Calu3 (cell line): ENCODE measurements at places on chromosomes 5 and 9.
A peak's percentile ranks its signal among the peaks of the same experiment; 100 is the strongest.

DNA sequence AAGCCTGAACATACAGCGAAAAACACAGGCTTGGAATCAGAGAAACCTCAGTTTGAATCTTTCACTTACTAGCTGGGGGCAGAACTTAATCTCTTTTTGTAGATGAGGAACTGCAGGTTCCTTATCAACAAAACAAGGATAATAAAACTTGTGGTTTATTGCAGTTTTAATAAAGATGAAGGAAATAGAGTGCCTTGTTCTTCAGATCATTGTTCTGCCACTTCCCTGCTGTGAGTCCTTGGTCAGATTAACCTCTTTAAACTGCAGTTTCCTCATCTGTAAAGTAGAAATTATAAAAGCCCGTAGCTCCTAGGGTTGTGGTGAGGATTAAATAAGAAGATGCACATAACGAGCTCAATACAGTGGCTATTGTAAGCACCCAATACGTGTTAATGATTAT lies 57.4 kb downstream of the FEM1C start:
- DNase-seq: no peak

- DNase-seq: peak; percentile 17
These were observed 76.4 kb downstream of the EHMT1 start for GRCh38 chr9:137694962-137695875.

DNA sequence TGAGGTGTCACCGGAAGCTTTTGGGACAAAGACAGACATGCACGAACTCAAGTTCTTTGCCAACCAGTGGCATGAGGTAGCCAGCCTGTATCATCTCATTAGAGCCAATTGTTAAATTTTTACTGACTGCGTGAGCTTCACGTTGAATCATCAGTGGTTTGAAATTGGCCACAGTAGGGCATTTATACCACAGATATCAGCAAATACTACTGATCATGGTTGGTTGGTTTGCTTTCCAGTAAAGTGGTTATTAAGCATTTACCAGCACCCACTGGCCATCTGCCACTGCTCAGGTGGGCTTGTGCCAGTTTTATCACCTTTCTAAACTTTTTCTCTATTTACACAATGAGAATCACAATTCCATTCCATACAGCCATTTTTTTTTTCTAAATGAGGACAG lies 28.4 kb upstream of the SHC3 start:
- no peak for DNase-seq

DNA sequence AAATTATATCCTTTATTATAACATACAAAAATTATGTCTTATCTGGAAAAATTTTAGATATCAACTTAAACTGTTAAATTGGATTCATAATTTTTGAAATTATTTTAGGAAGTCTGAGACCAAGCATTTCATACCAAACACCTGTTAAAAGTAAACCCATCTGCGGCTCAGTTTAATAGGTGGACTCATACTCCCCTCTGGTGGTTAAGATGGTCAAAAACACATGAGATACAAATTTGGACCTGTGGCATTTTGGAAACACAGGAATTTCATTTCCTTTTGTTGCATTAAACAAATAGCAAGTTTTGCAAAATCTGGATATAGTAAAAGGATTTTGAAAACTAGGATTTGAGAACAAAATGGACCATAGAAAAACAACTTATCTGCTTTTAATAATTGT lies 53.7 kb downstream of the RGMB start:
- DNase-seq: peak; percentile 39

DNA sequence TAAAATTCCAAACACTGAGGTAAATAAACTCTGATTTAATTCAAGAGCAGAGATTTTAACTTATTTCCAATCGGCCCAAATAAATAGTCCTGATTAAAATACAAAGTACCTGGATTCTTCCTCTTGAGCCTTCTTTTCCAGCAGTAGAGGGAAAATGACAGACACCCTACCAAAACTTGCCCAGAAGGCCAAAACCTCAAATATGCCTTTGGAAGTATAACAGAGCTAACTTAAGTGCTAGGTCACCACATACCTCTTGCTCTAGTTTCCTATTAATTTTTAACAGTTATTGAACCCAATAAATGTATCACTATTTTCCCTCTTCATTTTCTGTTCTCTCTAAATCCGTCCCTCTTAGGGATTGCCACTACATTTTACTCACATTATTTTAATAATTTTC lies 1.4 kb downstream of the BAAT start:
- no peak for DNase-seq

GRCh38 chr5:180872419-180872818 lies 11.3 kb upstream of the ZFP62 start:
- no peak for DNase-seq

DNA sequence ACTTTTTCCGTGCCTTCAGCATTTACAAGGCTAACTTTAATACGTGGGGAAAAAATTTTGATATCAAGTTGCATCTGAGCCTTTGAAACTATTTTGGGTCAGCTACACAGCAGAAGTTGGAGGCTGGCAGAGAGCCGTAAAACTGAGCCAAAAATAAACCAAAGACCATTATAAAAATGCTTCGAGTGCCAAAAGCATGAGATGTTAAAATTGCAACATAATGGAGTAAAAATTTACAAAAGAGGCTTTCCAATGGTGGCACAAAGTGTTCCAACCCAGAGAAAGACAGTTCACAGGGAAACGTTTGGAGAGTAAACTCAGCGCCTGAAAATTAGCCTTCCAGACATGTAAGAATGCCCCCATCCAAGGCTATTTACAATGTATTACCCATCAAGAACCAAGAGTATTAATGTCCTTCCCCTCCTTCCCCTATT lies 190.3 kb downstream of the TLE1 start:
- DNase-seq: no peak

GRCh38 chr5:87339986-87340385 lies 72.3 kb downstream of the RASA1 start:
- DNase-seq: no peak
